ENCODE measurements at places on chromosomes 4 and X.

- DNase-seq, result no peak
These were observed 111.2 kb upstream of the GRIA3 start for GRCh38 chrX:123072686-123073385.

DNA sequence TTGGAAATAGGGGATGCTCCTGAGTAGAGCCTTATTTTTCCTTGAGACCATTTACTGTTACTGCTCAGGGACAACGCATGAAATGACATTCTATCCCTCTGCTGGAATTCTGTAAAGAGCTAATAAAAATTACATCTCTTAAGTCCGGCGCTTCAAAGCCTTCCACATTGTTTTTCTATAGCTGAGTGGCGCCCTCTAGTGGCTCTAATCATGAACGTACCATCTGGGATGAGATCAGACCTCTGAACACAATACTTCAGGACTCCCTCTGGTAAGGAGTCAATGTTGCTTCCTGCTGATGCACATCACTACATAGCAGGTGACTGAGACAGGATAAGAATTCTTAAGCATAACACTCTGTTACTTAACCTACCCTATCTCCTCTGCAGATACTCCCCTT lies 6.0 kb downstream of the HMGN5 start:
- peak; percentile 39 for DNase-seq

DNA sequence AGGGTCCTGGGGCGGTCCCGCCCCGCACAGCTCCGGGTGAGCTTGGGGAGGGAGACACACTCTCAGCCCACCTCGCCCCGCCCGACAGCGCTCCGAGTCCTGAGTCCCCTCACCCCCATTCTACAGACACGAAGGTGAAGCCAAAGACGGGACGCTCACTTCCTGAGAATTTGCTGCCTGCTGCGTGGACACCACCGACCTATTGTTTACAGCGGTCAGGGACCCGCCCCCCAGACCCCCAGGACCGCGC lies 796 bp upstream of the ZNF141 start:
- DNase-seq, result no peak

DNA sequence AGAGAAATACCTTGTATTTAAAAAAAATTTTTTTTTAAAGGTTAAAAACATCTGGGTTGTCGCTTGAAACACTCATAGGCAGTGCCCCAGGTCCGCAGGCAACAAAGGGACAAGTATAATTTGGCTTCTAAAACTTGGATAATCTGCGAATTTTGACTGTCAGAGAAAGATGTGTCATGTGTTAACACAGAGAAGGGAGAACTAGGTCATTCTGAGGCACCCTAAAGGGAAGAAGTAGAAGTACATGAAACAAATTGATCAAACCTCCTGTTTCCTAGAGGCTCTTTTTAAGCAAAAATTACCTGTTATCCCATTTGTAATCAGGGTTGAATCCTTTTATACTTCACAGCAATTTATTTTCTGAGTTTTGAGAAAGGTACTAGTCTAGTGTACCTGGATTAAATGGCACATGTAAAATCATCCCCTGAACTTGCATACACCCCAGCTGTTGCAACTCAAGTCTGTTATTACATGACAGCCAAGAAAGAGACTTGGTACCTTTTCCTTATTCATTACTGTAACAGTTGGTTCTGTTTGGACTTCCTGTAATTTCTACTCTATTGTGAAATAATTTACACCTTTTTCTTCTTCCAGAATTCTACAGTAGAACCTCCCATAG lies 1.7 kb downstream of the SRD5A3 start:
- DNase-seq, result no peak

DNA sequence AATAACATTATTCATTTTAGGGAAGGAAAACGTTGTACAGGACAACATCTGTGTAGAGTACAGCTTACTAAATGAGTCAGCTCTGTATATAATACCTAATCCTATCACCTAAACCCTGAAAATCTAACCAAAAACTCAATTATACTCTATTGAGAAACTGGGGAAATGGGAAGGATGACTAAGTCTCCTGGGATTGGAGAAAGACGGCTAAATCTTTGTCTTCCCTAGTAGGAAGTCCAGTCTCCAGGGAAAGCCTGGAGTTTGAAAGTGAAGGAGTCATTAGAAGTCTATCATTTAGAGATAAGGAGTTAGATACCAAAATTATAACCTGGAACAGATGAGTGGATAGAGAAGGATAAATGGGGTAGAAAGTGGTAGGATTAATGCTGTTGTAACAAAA lies 286.5 kb downstream of the STK32B start:
- DNase-seq, result peak; percentile 8
